GM12892 (cell line): ENCODE measurements at places on chromosomes 16 and 17.

DNA sequence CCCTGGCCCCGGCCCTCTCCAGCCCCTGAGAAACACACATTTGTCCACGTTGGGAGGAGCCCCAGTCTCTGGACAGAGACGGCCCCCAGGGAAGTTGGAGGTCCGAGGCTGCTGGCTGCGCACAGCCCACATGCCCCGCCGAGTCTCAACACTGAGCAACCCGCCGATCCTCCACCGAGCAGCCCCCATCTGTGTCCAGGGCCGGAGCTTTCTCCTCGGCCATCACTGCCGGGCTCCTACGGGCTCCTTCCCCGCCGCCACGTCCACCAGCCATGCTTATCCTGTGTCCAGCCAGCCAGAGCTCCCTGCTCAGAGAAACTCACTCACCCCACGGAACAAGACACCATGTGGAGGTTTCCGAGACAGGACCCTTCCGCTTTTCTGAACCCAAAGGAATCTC lies 103.3 kb downstream of the ENGASE start:
- no peak for DNase-seq

DNA sequence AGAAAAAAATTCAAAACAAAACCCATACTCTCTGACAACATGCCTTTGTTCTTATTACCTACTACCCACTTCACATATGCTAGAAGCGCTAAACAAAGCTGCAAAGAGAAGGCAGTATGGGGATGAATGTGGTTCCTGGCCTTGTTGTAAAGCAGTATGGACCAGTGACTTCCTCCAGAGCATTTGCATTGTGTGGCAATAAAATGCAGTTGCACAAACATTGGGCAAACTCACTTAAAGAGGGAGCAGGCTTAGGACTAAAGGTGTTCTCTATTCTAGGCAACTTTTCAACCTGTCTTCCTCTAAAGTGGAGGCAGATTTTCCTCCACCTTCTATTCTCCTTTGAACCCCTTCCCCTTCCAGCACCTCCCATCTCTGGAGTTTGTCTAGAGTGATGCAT lies 17.1 kb downstream of the TMIGD1 start:
- no peak for DNase-seq

DNA sequence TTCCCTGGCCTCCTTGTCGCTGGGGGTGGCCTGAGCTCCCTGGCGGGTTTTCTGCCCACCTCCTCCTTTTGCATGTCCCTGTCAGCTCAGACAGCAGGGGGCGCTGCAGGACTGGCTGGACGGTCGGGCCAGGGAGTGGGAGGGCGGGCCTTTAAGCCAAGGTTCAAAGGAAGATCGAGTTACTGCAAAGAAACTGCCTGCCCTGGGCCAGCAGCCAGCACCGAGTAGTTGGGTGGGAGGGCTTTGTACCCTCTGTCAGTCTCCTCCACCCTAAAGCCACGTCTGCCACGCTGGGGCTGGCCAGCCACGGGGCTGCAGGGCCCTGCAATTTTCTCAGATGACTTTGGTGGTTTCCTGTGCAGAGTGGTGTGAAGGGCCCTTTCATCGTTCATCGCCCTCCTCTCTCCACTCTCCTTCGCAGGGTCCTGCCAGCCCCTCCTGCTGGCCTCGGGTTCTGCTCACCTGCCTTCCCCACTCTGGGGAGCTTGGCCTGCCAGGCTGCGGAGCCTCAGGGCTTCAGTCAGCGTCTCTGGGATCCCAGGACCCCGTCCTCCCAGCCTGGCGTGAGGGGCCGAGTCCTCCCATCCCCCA lies 12.3 kb downstream of the GPR142 start:
- DNase-seq, result peak; percentile 94

DNA sequence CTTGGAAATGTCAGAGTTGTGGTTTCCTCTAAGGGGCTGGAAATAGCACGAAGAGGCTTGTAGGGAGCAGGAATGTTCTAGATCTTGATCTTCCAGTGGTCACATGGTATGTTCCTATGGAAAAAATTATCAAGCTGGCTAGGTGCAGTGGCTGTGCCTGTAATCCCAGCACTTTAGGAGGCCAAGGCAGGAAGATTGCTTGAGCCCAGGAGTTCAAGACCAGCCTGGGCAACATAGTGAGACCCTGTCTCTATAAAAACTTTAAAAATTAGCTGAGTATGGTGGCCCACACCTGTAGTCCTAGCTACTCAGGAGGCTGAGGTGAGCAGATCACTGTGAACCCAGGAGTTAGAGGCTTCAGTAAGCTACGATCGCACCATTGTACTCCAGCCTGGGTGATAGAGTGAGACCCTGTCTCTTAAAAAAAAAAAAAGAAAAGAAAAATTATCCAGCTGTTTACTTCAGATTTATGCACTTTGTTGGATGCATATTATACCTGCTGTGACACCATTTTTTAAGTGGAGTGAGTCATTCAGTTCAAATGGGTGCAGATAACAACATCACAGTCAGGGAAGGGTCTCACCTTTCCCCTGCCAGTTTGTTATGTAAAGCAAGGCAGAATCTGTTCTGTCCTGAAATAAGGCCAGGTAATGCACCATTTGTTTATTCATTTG lies 65.7 kb upstream of the LYRM9 start:
- no peak for DNase-seq

DNA sequence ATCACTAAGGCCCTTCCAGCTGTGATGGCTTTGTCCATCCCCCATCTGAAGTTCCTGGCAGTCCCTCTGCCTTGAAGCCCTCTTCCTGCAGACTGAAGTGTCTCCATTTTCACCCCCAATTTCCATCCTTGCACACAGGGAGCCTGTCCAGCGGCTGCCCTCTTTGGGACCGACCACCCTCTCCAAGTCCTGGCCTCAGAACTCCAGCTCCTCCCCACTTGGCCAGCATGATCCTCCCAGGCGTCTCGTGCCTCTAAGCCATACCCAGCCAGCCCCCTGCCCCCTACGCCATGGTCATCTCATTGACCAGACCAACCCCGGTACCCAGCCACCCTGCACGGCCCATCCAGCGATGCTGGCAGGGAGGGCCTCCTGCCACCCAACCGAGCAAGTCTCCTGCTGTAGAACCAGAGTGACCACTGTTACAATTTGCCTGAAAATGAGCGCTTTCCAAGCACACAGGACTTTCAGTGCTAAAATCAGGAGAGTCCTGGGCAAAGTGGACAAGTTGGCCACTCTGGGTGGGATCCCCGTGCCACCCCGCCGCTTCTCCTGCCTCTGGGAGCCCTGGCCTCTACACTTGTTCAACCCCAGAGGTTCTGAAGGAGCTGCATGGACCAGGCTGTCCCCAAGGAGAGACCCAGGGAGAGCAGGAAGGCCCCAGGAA lies 362.0 kb downstream of the SEC14L1 start:
- DNase-seq, result no peak

DNA sequence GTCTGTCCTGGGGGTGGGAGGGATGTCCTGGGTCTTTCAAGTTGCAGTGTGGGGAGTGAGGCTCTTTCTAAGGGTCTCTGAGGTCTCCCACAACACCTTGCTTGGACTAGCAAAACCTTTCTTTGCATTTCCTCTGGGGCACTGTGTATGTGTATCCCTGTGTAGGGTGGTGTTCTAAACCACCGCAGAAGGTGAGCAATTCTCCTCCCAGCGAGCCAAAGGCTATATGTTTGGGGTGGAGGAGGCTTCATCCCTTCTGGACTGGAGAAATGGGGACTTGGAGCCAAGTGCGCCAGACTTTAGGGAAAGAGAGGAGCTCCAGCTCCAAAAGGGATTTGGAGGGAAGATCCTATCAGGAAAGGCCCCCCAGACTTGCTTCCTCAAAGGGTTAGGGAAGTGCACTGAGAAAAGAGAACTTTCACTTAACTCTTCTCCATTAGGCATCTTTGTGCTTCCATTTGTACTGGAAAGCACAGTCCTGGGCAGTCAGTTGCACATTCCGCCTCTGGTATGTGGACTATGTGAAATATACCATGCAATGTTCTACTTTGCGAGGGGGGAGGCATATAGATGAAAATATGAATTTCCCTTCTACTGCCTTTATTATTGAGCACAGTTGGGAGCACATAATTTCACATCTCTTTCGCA lies 18.9 kb upstream of the HOXB9 start:
- no peak for DNase-seq

DNA sequence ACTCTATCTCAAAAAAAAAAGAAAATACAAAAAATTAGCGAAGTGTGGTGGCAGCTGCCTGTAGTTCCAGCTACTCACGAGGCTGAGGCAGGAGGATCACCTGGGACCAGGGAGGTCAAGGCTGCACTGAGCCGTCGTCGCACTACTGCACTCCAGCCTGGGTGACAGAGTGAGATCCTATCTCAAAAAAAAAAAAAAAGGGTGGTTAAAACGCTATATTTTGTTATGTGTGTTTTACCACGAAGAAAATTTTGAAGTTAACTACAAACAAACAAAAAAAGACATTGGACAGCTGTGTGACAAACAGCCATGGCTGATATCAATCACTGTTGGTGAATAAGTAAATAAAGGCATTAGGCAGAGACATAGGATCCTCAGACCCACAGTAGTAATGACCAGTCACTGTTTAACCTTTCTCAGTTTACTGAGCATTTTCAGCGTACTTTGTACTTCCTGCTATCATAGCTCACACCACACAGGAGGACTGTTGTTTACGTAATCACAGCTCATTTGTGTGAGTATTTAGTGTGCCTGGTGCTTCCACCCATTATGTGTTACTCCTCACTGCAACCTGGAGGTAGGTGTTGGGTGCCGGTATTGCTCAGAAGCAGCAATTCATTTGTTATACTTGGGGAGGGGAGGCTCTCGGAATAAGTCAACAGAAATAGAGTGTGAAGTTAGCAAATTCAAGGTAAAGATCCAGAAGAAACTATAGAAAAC lies 55.4 kb downstream of the COPRS start:
- DNase-seq, result no peak

DNA sequence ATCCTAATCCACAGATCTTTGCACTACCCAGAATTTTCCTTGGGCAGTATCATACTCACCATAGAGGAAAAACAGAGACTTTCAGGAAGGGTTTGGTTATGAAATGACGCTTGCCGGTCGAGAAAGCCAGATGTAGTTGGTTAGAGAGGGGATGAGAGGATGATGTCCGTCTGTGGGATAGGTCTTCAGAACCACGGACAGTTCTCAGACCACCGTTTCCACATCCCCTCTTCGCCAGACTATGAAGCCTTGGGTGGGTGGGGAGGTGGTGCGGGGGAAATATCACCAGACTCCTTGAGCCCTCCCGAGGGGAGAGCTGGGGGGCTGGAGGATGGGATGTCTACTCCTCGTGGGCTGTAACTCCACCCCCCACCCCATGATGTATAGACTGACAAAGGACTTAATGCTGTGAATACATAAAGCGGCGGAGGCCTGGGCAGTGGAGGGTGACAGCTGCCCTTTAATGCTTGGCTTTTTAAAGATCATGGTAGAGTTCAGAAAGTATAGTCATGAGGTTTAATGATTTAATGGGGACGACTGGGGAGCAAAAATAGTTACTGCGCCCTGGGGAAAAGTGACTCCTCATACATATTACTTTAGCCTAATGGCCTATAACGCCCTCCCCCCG lies 96.6 kb downstream of the MRM1 start:
- DNase-seq, result no peak
